ENCODE measurements at places on chromosomes 7 and 10.

DNA sequence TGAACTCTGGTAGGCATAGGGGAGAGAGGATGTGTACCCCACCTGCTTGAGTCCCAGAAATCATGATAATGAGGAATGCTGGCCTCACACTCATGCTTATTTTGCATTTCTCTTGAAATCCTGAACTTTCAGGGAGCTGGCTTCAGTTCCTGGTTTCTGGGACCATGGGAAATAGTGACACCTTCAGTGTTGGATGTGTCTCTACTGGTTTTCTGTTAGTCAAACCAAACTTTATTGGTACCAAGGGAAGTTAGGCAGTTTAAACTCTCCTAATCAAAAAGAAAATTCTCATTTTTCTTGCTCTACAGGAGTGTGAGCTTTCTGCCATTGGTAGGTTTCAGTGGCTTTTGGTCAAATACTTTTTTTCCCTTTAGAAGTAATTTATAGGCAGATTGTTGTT, 11.8 kb upstream of the PCGF5 start:
- DNase-seq: no peak

GRCh38 chr7:94904982-94905381, 2.4 kb upstream of the PPP1R9A start:
- no peak for DNase-seq

DNA sequence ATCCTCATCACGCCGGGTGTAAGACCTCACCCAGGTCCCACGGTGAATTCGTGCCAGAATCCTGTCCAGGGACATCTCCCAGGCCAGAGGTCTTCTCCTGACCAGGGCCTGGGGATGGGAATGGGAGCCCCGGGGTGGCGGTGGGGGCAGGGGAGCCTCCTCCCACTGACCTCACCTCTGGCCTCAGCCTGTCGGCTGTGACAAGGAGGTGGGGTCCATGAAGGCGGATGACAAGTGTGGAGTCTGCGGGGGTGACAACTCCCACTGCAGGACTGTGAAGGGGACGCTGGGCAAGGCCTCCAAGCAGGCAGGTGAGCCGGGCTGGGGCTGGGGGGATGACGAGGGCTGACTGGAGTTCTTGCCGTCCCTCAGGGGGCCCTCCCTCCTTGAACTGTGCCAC, 41.3 kb downstream of the TBATA start:
- no peak for DNase-seq

- DNase-seq: peak; percentile 84
Observed at GRCh38 chr7:30906515-30907240, 5.0 kb upstream of the AQP1 start.

- no peak for DNase-seq
Observed at GRCh38 chr7:84302949-84303348, 108.4 kb upstream of the SEMA3A start.

GRCh38 chr10:125816548-125816947, 6.5 kb downstream of the UROS start:
- no peak for DNase-seq

DNA sequence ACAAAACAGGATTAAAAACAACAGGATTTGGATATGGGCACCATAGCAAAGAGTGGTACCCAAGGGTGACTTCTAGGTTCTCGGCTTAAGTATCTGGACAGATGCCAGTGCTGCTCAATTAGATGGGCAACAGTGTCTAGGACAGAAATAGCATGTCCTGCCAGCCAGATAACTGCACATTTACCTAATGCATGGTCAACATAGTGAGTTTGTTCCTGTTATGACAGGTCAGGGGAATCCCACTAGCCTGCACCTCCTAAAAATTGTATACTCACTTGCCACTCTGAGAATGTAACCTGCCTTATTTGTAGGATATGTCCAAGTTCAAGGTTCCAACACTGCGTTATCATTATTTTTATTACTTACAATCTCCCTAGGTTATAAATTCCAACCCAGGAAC, 471.7 kb downstream of the GRM8 start:
- DNase-seq: no peak

DNA sequence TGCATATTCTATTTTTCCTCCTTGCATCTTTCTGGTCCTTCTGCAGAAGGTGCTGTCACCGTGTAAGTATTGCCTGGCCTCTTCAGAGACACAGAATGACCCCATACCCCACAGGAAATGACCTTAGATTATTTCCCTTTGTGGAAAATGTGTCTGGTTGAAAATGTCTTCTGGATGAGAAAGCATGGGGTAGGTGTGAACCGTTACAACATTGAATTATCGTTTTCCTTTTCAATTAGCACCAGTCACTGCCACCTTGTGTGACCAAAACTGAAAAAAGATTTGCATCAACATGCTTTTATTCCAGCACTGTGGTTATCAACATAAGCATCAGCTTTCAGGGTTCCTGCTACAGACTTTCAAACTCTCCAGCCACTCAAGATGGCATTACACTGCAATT, 58.0 kb upstream of the CELF2 start:
- no peak for DNase-seq

DNA sequence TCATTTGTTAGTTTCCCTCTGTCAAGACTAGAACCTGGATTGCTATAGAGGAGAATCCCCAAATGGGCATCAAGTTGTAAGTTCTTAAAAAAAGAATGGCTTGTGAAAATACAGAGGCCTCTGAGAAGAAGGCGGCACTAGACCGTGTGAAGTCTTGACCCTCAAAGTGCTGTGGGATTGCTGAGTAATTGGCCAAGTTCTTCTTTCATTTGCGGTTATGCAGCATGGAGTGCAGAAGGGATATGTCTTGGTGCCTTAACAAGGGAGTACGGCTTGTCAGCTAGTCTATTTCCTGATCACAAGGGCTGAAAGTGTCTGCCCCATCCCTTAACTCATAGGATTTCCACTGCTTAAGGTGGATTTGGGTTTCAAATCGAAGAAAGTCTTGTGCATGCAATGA, 81.2 kb downstream of the MKX start:
- DNase-seq: no peak

GRCh38 chr7:27364344-27364758, 121.7 kb downstream of the EVX1 start:
- DNase-seq: peak; percentile 71

- DNase-seq: peak; percentile 69
Observed at GRCh38 chr7:5526100-5526905, 102.7 kb upstream of the TNRC18 start.

GRCh38 chr7:77771901-77772300, 26.3 kb downstream of the TMEM60 start:
- DNase-seq: peak; percentile 27

- peak; percentile 69 for DNase-seq
Observed at GRCh38 chr7:151248346-151249033, at the start of gene SMARCD3. Gene SMARCD3, minus strand, starts transcription at chr7:151248694. Its CDS starts 132 bp downstream, at chr7:151248562.

GRCh38 chr10:75410132-75411005, 8.8 kb upstream of the ZNF503 start:
- DNase-seq: no peak

DNA sequence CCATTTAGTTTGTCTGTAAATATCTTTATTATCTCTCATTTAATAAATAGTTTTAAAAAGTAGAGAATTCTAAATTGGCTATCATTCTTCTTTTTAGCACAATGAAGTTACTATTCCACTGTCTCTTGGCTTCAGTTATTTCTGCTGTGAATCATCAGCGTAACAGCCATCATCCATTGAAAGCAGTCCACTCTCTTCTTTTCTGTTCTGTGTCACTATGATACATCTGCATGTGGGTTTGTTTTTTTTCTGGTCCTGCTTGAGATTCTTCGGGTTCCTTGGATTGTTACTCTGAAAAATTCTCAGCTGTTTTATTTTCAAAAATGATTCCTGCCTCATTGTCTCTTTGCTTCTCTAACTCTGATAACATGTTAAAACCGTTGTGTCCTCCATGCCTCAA, 52.5 kb downstream of the CSGALNACT2 start:
- peak; percentile 55 for DNase-seq

DNA sequence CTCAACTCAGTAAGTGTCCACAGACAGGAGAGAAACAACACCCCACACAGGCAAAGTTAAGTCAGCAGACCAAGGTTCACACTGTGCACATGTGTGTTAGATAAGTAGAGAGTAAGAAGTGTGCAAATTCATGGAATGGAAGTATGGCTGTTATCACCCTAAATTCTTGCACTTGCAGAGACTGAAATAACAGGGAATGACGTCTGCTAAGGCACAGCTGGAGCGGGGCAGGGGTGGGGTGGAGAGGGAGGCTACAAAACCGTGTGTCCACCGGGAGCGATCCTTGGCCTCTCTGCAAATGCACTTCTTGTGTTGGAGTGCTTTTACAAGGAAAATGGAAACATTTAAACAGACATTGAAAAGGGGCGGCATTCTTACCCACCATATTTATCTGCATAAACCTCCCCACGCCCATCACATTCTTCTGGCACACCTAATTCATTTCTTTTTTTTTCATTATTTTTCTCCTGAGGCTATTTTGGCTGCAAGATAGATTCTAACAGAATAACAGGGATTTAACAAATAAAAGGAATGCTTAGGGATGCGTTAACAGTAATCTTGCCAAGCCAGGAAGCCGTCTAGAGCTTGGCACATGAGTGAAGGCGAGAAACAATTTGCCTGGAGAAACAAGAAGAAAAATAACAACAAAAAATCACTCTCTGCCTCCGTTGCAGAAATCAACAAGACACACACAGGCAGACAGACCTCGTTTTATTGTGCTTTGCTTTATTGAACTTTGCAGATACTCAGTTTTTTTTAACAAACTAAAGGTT, 30.1 kb downstream of the TNS3 start:
- no peak for DNase-seq

GRCh38 chr10:78362406-78363022, 328.9 kb downstream of the RPS24 start:
- peak; percentile 85 for DNase-seq

GRCh38 chr7:130945411-130945811, 211.4 kb upstream of the KLF14 start:
- no peak for DNase-seq

- no peak for DNase-seq
Observed at GRCh38 chr7:94907026-94907810, at the start of gene PPP1R9A. Gene PPP1R9A, plus strand, starts transcription at chr7:94907594. Its CDS starts 2,520 bp downstream, at chr7:94910114.

- DNase-seq: no peak
Observed at GRCh38 chr10:70097459-70097858, 35.2 kb downstream of the AIFM2 start.
